Stimulated activated CD4-positive, alpha-beta T cell treated with anti-CD3 and anti-CD28 coated beads, Interleukin-15, amount 100 ng/mL, for 48 hours (primary cell): ENCODE measurements at places on chromosomes 2 and 18.

GRCh38 chr2:63772061-63772460 is 69.6 kb upstream of the UGP2 start:
- DNase-seq: no peak

- DNase-seq: no peak
These were observed 11.0 kb upstream of the FARP2 start for GRCh38 chr2:241344925-241345651.

- no peak for DNase-seq
These were observed 313.5 kb upstream of the GYPC start for GRCh38 chr2:126342457-126342856.

GRCh38 chr2:73003027-73003426 is 68.5 kb downstream of the SFXN5 start:
- no peak for DNase-seq

DNA sequence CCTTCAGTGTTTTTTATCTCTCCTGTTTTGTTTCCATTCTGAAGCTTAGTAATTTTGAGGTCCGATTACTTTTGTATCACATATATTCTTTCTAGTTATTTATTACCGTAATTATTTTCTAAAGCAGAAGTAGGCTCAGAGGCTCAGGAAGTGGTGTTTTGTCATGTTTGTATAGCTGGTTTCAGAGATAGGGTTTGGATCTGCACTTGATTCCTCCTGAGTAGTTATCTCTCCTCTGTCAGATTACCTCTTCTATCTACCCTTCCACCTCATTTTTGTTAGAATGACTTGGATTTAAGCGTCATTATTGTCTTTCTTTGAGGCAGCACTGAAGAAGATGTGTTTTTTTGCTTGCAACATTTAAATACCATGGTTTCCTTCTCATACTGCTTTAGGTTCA is 95.4 kb downstream of the MTA3 start:
- no peak for DNase-seq

- DNase-seq: peak; percentile 73
These were observed at the start of gene LPIN1 for GRCh38 chr2:11746376-11746806. TSS of gene LPIN1 (plus strand) at chr2:11746632. CDS start at chr2:11765542, 18,910 bp downstream.

DNA sequence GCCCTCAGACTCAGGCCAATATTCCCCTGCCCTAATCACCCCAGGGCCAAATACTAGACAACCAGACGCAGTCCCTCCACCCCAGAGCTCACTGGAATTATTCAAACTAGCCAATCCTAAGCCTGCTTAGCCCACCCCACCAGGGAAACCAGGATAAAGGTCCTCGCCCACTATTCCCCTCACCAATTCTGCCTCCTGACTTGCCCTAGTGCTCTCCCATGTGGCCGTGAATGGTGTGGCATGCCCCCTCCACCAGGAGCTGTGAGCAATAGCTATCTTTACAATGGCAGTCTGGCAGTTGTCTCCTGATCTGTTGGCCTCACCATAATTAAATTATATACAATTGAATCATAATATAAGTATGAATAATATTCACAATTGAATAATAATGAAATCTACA is 42.3 kb downstream of the FAM124B start:
- DNase-seq: no peak

GRCh38 chr2:49278141-49278540 is 123.8 kb upstream of the FSHR start:
- DNase-seq: no peak

DNA sequence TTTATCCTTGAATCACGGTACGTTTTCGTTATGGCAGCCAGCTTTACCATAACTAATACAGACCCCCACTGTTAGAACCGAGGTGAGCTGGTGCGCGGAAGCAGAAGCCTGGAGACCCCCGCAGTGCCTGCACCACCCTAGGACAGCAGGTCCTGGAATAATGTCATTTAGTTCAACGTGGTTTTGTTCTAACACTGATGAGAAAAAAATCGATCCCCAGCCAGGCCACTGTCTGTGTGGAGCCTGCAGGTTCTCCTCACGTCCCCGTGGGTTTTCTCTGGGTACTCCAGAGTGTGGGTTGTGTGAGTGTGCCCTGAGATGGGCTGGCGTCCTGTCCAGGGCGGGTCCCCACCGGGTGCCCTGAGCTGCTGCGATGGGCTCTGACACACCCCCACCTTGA is 69.9 kb upstream of the ST3GAL5 start:
- no peak for DNase-seq

DNA sequence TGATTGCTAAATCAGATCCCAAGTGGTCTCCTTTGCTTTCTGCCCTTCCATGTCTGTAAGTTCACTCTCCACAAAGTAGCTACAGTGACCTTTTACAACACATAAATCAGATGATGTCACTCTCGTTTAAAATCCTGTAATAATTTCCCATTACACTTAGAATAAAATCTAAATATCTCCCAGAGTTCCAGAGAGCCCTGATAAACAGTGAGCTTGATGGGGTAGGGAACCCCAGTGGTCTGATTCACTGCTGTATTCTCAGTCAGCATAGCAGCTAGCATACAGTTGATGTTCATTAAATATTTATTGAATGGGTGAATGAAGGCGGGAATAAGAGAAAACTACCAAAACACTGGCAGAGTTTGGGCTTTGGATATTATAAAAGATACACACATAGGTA is 117.7 kb downstream of the ZAP70 start:
- no peak for DNase-seq

DNA sequence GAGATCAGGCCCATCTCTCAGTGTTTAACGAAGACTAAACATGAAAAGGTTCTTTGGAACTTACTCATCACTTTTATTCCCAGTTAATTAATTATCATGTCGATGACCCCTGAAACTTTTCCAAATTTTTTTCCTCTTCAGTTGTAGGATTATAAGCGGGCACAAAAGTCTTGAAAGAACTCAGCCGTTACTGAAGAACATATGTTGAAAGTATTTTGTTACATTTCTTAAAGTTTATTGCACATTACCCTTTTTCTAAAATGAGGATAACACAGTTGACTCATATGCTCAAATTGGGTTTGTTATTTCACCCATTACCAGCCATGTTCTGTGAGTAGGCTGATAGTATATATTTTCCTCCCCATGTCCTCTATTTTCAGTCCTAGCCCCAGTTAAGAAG is 75.9 kb upstream of the COL3A1 start:
- DNase-seq: no peak

- no peak for DNase-seq
These were observed 40.6 kb upstream of the SNED1 start for GRCh38 chr2:240957656-240958365.

DNA sequence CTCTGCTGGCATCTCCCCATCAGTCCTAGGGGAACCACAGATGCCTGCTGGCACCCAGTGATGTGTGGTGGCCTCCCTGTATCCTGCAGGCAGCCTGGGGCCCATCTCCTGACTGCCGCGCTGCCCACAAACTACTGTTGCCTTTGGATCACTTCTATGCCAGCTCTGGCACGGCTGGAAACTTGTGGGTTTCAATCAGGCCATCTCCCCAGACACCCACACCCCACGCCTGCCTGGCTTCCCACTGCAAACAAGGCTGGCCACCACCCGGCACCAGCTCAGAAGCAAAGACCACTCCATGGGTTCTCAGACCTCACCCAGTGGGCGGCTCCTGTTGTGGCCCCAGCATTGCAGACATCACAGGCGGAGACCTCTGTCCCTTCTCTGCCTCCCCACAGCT is 15.1 kb upstream of the TPO start:
- no peak for DNase-seq

DNA sequence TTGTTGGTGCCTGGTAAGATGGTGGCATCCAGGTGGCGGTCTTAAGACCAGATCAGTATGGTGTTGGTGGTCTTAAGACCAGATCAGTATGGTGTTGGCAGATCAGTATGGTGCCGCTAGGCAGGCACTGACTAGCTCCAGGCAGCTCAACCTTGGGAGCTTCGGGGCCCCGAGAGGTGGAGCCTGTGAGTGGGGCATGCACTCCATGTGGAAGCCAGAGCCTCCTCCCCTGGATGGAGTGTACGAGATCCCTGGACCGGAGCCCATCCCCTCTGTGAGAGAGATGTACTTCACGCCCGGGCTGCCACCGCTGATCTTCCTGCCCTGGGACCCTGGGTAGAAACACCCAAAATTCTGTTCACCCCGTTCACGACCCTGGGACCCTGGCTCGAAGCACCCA is 19.0 kb downstream of the MALT1 start:
- DNase-seq: no peak

GRCh38 chr18:45567123-45567522 is 48.2 kb upstream of the SLC14A2 start:
- DNase-seq: no peak

- no peak for DNase-seq
These were observed 370.4 kb downstream of the XIRP2 start for GRCh38 chr2:167258712-167259111.

GRCh38 chr2:16952805-16953204 is 287.2 kb upstream of the CYRIA start:
- DNase-seq: no peak

DNA sequence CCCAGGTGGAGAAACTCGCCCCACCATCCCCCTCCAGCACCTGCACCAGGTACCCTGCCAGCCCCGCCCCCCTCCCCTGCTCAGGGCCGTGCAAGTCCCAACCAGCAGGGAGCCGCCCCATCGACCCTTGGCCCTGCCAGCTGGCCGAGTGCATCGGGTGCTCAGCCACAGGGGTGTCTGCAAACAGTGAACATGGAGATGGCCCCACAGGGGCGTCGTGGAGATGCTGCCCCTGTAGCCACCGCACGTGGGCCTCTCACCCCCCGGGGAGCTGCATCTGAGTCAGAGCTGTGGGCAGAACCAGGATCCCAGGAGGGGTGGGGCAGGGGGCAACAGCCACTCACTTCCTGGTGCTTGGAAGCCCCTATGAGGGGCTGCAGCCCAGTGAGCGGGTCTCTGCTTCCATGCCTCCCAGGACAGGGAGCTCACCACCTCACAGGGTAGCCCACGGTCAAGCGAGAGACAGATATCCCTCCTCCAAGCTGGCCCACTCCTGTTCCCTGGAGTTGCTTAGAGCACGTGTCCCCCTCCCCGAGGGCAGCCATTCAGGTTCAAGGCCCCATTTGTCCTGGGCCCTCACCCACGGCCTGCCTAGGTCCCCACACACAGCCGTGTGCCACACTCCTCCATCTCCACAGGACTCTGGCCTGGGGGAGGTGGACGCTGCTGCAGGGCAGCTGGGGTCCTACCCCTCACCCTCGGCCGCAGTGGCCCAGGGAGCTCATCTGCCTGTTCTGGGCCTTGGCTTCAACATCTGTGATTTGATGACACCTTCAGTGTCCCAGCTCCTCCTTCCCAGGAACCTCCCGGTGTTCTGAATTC is 1.1 kb upstream of the MAB21L4 start:
- DNase-seq: no peak

DNA sequence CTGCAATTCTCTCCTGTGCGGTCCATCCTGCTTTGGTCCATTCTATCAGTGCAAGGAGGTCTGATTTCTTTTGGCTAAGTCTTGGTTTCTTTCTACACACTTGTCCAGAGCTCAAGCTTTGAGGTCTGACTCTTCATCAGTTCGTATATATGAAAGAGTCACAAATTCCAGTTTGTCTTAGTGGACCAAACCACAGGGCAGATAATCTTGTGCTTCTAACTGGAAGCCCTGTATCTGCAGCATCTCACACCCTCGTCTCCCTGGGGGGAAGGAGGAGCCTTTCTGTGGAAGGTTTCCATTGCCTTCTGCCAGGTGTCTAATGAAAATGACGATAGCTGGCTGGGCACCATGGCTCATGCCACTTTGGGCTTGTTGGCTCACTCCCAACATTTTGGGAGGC is 148.5 kb downstream of the SPP2 start:
- no peak for DNase-seq

DNA sequence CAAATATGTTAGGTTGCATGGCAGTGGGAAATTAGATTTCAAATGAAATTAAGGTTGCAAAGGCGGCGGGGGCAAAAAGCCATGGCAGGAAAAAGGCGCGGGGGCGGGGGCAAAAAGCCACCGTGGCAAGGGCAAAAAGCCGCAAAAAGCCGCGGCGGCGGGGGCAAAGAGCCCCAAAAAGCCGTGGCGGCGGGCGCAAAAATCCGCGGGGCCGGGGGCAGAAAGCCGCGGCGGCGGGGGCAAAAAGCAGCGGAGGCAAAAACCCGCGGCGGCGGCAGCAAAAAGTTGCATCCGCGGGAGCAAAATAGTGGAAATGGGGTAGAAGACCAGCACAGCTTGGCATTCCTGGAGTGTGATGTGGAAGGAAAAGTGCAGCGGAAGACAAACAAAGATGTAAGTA is 417.1 kb downstream of the ANKRD30B start:
- DNase-seq: no peak

- DNase-seq: peak; percentile 83
These were observed 1.1 kb upstream of the FARP2 start for GRCh38 chr2:241354668-241355658.

DNA sequence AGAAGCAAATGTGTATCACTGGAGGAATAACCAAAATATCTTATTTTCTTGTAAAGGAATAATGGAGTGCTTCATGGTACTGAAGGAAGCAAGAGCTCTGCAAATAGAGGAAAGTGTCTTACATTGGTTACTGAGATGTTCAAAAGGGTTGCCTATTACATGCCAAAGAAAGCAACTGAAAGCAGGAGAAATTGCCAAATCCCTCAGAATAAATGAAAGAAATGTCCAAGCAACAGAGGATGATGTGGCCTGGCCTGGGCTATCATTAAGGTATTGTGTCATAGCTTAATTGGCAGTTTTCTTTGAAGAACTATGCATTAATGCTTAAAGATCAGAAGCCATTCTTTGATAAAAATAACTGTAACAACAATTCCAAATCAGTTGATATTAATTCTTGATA is 173.7 kb downstream of the RAB3GAP1 start:
- DNase-seq: no peak

DNA sequence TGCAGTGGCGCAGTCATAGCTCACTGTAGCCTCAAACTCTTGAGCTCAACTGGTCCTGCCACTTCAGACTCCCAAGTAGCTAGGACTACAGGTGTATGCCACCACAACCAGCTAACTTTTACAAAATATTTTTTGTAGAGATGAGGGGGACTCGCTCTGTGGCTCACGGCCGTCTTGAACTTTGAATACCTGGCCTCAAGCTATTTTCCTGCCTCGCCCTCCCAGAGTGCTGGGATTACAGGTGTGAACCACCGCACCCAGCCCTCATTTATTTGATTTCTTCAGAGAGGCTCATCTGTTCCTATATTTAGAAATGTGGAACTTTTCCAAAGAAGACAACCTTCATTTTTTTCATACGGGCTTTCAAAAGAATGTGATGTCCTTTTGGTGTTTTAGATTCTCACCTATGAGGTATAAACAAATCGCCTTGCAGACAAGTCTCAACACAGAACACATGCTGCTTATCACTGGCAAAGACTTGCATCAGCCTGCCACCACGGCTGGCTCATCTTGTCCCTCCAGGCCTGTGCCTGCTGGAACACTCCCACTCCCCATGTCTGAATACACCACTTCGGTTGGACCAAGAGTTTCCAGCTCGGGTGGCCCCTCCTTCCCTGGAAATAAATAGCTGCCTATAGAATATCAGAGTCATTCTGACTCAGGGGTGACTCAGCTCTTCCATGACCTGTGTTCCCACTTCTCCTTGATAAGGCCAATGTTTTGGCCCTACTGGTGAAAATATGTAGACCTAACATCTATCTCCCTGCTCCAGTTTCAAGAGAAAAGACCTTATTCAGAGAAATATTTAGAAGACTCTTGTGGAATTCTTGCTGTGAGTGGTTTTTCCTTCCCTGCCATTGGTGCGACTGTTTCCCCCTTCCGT is 202.6 kb downstream of the TGIF1 start:
- peak; percentile 75 for DNase-seq

- no peak for DNase-seq
These were observed 268.9 kb downstream of the TDRD15 start for GRCh38 chr2:21392649-21393048.
